Posterior cingulate gyrus (tissue), 11 donors: ENCODE measurements at places on chromosomes 5 and 9.

DNA sequence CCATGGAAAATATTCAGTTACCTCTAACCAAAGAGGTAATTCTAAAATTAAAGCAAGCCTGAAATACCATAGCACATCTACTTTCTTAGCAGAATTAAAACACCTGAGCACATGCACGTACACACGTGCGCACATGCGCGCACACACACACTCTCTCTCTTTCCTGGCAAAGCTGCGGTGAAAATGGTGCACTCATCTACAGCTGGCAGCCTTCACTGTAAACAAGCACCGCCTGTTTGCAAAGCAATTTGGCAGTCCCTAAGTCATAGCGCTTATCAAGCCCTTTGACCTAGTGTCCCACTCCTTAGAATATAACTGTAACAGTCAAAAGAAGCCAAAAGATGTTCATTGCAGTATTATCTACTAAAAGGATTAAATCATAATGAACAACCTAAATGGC lies 278.7 kb downstream of the DENND1A start:
- no peak for DNase-seq

GRCh38 chr5:152405145-152405544 lies at the start of gene NMUR2:
TSS of gene NMUR2 (minus strand) at chr5:152405279. CDS start at chr5:152405113, 166 bp downstream.
- DNase-seq: no peak

GRCh38 chr9:27599102-27599869 lies 26.0 kb upstream of the C9orf72 start:
- DNase-seq: no peak

DNA sequence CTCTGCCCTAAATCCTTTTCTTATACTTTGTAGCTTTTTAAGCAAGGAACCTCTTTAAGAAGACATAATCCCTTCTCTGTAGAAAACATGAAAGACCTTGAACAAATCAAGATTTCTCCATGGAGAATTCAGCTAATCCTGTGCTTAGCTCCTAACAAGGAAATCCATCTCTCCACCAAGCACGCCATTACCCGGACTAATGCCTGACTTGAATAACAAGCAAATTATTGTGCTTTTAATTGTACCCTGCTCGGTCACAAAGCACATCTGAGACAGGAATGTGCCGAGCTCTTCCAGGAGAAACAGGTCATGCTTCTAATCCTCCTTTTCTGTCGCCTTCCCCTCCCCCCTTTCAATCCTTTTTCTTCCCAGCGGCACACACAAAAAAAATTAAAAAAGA lies 141.3 kb downstream of the PSAT1 start:
- DNase-seq: no peak

DNA sequence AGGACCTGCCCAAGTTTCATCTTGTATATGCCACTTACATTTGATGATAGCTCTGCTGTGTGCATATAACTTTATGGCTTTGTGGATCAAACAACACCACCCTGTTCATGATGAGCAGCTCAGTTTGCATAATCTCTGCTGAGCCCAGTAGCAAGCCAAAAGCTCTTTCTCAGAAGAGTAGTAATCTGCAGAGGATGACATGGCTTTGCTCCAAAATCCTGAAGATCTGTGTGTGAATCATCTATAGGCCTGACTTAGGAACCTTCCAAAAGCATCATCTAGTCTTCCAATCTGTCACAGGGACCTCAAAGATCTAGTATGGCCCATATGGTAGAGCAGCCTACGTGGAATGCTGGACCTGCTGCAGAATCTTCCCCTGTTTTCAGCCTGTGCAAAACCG lies 394.6 kb downstream of the PSAT1 start:
- no peak for DNase-seq

- no peak for DNase-seq
Observed at GRCh38 chr5:178232920-178233429, 373 bp upstream of the PHYKPL start.

DNA sequence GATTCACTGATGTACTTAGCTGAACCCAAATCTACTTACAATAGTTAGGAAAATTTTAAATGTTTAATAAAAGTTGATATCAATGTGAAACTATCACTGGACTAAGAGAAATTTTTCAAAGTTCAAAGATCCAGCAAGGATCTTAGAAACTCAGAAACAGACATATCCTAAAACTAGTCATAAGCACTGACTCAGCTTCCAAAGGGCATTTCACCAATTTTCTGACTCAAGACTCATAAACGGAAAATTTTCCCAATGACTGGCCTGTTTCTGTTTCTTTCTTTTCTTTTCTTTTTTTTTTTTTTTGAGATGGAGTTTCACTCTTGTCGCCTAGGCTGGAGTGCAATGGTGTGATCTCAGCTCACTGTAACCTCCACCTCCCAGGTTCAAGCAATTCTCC lies 66.6 kb downstream of the CDC14B start:
- DNase-seq: no peak

DNA sequence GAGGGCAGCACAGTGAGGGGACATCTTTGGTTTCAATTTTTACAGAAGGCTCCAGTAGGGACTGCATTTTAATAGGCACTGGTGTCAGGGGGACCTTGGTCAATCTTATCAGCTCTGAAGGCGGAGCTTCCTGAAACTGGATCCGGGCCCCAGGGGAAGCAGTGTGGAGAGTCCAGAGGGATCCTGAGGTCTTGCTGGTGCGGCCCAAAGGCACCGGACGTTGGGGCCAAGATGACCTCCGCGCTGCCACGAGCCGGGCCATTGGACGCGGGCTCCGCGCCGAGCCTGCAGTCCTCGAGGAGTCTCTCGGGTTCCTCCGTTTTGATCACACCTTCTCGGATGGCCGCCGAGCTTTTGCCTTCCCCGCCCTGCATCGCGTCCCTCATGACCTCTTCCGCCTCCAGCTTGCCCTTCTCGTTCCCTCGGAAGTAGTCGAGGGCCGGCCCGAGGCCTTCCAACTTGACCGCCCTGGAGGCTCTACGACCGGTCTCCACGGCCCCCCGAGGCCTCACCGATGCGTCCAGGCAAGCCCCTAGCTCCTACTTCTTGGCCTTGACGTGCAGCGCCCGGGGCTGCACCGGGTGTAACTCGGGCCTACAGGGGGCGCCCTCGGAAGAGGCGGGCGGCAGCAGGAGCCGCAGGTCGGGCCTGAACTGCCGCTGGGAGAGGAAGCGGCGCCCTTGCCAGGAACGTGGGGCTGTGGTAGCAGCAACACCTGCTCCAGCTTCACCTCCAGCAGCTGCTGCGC lies 18.8 kb downstream of the C5orf52 start:
- peak; percentile 70 for DNase-seq

- DNase-seq: no peak
Observed at GRCh38 chr9:2253636-2254580, 238.8 kb downstream of the SMARCA2 start.

GRCh38 chr5:133113331-133114061 lies 61.7 kb downstream of the HSPA4 start:
- DNase-seq: no peak

DNA sequence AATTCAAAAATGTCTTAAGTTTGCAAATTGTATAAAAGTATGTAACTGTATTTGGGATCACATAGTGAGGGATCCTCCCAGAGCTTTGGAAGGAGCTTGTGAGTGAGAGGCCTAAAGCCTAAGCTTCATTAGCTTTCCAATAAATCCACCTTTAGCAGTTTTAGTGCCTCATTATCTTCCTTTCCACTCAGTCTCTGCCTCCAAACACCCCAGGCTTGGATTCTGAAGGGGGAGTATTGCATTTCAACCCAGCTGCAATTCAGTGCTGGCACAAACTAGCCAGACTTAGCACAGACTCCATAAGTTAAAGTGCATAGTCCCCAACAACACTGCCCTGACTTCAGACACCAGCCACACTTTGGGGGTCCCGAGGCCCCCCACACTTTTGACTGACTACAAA lies 113.5 kb downstream of the SMARCA2 start:
- DNase-seq: no peak

DNA sequence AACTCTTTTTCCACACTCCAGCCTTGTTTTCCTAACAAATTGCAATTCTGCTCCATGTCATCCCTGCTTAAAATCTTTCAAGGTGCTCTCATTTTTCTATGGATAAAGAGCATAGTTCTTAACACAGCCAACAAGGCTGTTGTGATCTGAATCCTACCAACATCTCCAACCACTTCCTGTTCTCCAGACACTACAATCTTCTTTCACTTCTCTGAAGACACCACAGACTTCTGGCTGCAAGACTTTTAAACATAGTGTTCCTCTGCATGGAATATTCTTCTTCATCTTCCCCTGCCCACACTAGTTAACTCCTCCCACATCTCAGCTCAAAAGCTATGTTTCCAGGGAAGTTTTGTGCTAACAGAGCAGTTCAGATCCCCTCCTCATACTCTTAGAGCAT lies 404.8 kb downstream of the MAN2A1 start:
- DNase-seq: no peak

DNA sequence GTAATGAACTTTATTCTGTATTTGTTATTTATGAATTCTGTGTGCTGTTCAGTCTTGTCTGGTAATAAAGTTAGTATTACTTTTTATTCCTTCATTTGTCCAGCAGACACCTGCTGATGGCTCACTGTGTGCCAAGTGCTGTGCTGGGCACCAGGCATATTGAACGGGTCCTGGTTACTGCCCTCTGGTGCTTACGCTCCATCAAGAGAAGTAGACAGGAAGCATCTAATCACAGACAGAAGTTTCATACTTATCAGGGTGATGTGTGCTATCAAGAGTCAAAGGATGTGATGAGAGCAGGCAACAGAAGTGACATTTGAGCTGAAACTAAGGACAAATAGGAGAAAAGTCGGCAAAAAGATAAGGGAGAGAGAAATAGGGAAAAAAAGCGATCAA lies 153.1 kb downstream of the FGF1 start:
- DNase-seq: no peak

DNA sequence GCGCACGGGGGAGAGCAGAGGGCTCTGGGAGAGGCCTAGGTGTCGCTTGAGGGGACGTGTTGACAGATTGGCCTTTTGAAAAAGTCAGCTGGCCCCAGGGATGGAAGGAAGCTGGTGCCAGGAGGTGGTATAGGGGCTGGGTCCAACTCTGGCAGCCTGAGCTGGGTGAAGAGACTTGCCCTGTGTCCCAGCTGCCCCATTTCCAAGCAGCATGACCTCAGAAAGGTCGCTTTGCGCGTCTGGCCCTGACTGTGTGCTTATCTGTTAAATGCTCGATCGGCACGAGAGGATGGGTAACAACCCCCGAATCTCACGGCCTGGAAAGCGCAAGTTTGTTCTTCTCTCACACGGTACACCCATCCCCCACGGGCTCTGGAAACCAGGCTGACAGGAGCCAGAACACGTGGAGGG lies 31.2 kb upstream of the LAMC3 start:
- DNase-seq: peak; percentile 62

- DNase-seq: no peak
Observed at GRCh38 chr5:169717288-169717687, 80.2 kb downstream of the DOCK2 start.

- DNase-seq: no peak
Observed at GRCh38 chr9:91913096-91913495, 36.9 kb downstream of the ROR2 start.

GRCh38 chr5:140641716-140642115 lies 2.5 kb downstream of the TMCO6 start:
- DNase-seq: no peak

- DNase-seq: peak; percentile 55
Observed at GRCh38 chr5:114695292-114695904, 333.5 kb downstream of the KCNN2 start.

DNA sequence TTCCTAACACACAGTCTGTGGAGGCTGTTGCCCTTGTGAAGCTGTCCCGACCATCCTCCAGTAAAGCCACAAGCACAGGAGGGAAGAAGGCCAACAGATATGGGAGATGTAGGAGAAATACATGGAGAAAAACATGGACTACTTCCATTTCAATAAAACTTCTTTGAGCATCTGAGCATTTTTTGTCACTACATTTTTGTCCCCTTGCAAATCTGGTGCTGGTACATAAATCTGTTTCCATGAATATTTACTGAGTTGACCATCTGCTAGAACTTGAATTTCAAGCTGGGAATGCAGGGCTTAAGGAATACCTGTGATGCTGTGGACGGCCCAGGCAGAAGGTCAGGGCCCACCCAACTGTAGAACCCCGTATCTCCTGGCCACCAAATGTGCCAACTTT lies 43.9 kb upstream of the ICE1 start:
- DNase-seq: no peak

DNA sequence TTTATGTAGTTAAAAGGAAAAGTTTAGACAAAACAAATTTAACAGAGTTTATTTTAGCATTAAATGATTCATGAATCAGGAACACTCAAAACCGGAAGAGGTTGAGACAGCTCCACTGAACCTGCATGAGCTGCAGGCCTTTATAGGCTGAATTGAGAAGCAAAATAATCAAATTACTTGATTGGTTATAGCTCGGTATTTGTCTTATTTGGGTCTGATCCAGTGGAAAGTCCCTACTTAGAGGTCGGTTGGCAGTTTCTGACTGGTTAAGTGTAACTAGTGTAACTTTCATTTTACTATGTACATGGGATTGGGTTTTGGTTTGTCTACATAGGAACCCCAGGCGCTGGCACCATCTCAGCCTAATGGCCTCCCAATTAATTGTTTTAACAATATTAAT lies 74.1 kb upstream of the PIK3R1 start:
- DNase-seq: no peak

DNA sequence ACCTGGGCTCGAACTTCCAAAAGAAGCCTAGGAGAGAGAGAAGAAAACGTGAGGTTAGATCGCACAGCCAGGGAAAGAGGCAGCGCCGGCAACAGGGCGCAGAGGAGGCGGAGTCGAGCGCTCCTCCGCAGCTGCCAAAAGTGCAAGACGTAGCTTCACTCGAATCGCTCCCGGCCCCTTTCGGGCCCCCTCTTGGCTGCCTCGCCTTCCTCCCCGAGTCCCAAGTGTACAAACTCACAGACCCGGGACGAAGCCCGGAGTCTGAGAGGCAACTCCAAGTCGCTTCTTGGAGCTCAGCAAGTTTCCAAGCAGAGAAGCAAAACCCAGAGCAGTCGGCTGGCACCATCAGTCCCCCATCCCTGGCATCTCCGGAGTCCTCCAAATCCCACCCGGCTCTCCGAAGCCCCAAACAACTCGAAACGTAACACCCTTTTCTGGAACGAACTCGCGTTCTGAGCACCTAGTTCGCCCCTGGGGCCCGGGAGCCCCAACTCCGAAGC lies 1.2 kb downstream of the MIER3 start:
- peak; percentile 40 for DNase-seq

DNA sequence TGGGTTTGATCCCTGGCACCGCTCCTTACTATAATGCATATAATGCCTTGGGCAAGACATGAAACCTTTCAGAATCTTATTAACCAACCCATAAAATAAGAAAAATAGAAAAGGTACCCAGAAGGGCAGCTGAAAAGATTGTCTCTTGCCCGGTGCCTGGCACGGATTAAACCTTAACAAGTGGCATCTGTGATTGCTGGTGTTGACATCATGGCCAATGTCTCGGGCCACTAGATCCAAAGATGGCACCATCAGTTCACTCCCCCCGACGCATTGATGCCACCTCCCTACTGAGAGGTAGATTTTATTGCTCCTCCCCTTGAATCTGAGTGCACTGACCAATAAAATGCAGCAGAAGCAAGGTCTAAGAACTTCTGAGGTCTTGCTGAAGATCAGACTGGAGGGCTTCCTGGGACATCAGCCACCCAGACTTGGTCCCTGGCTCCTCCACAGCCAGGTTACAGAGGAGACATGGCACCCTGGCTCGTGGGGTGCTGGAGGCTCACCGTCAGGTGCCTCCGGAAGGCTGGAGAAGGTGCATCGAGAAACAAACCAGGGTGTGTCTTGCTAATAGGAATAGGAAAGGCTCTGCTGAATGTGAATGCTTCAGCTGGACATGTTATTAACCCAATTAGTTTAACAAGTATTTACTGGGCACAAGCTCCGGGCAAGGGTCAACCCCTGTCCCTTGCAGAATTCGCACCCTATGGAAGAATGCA lies 80.0 kb upstream of the COL5A1 start:
- DNase-seq: peak; percentile 11

- DNase-seq: peak; percentile 70
Observed at GRCh38 chr5:132011622-132012343, at the start of gene ACSL6. TSS of gene ACSL6 (minus strand) at chr5:132011658. CDS start at chr5:132011553, 105 bp downstream.
